ENCODE measurements at places on chromosomes 2 and 18. TPM values are rescaled to one million over a fixed set of nuclear protein-coding genes. Genes with fewer than 3 reads are reported as not detected.
A peak's percentile ranks its signal among the peaks of the same experiment; 100 is the strongest.

DNA sequence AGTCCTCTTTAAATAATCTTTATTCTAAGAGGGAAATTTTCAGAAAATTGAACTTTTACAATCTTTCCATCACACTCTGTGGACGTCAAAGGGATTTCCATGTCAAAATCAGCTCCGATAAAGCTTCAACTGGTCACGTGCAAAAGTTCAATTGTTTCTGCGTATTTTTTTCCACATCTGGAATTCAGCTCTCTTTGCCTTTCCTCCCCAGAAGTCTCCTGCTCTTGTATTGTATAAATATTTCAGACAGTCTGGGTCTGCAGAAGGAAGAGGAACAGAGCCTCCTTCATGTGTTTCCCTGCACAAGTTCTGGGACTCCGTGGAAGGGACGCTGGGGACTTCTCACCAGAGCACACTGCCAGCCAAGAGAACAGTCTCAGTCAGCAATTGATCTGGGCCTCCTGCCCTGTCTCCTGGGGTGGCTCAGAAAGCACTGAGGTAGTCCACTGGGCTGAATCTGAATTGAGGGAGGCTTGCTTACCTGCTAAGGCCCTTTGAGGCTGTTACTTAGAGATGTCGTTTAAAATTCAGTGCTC is 251.5 kb downstream of the TFCP2L1 start:
- no peak for DNase-seq

DNA sequence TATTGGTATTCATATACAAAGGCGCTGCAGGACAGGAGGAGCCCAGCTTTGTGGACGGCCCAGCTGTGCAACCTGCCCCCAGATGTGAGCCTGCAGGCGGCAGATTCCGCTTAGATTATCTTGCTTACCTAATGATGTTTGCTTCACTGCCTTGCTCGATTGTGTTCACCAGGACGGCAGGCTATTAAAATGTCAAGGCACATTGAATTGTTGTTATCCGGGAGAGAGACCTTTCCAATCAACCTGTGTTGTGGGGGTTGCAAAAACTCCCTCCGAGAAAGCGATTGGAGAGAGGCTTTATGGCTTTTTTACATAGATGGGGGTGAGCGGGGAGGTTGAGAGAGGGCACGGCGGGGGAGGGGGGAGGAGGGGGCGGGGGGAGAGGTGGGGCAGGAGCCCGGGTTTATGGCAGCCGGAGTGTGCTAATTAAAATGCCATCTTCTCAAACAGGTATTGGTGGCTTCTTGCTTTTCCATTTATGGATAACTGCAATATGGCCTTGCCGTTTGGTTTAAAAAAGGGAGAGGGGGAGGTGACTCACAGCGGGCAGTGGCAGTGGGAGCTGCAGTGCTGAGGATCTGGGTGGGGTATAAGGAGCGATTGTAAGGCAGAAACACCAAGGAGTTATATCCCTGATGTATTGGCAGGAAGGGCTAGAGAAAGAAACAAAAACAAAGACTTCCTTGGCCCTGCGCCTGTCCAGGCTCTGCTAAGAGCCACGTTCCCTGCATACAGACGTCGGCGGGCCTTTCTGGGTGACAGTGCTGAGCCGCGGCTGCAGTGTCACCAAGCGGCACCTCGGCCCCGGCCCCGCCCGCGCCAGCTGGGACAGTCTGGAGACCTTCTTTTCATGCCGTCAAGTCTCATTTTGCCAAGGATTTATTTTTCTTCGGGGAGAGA is 97.2 kb downstream of the INSIG2 start:
- peak; percentile 62 for DNase-seq

Gene DUSP2
- 5.8 TPM for total RNA-seq

- no peak for DNase-seq
Measured at GRCh38 chr18:32730620-32731091, 42.2 kb downstream of the KLHL14 start.

Gene PSMD14
- total RNA-seq = 71.0 TPM

Gene BCL2
- total RNA-seq = 2.3 TPM

Gene CDCA7
- 66.6 TPM for total RNA-seq

- no peak for DNase-seq
Measured at GRCh38 chr18:21593540-21594257, 6.8 kb downstream of the ESCO1 start.

DNA sequence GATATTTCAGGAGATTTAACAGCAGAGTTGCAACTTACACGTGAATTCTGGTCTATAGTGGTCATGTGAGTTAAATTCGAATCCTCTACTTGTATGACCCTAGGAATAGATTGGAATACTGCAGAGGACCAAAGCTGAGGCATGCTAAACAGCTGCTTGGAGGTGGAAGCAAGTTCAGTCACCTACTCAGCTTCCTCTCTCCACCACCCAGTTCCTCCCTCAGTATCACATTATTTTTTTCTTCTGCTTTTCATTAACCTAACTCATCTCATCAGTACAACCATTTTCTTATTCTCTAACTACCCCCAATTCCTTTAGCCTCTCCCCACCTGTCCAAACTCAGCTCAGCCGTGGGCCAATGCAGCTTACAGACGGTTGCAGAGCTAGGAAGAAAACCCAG is 385.5 kb downstream of the SETBP1 start:
- no peak for DNase-seq

DNA sequence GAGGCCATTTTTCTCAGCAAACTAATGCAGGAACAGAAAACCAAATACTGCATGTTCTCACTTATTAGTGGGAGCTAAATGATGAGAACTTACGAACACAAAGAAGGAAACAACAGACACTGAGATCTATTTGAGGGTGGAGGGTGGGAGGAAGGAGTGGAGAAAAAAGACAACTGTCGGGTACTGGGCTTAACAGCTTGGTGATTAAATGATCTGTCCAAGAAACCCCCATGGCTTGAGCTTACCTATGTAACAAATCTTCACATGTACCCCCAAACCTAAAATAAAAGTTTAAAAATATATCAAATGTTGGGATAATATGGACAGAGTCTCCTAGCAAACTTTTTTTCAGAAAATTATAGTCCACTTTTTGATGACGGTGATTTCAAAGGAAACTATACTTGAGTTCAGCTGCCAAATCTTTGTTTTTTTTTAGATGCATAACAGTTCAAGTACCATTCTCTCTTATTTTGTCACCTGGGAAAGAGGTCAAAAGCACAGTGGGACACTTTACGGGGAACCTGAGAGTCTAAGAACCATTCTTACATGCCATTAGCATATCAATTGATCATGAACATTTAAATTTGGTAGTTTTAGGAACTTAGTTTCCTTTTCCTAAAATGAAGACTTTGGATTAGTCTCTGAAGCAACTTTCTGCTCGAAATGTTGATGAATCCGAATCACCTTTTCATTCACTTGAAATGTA is 835.0 kb downstream of the NRXN1 start:
- DNase-seq = no peak

Gene CTLA4
- total RNA-seq = not detected

DNA sequence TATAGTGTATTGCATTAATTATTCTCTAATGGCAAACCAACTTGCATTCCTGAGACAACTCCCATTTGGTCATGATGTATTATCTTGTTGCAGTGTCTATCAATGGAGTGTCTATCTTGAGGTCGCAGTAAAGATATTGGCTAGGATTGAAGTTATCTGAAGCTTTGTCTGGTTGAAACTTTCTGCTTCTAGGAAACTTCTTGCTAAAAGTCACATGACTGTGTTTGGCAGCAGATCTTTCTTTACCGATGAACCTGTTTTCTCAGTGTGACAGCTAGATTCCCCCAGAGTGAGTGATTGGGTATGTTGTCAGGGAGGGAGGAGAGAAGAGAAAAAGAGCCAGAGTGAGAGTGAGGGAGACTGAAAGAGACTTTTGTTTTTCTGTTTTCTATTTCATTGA is 119.6 kb downstream of the QPCT start:
- no peak for DNase-seq

- no peak for DNase-seq
Measured at GRCh38 chr2:224190936-224191270, 151.8 kb upstream of the SERPINE2 start.

DNA sequence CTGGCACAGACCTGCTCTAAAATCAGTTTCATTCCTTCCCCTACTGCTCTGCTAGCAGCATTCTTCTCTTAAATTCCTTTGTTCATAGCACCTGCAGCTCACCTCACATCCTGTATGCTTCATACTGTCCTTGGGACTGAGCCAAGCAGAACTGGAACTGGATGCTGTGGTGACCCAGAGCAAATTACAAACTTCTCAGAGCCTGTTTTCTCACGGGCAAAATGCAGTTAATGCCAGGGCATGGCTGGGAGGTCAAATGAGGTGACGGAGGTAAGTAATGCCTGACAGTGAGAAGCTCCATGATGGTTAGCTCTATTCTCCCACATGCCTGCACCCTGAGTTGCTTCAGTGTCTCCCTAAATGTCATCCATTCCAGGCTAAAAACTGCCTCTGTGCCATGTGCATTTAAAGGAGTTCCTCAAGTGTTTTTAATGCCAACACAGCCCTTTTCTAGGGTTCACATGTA is 29.7 kb downstream of the C2orf42 start:
- no peak for DNase-seq

GRCh38 chr2:73111073-73112025 is 1.4 kb downstream of the RAB11FIP5 start:
- DNase-seq = peak; percentile 61

DNA sequence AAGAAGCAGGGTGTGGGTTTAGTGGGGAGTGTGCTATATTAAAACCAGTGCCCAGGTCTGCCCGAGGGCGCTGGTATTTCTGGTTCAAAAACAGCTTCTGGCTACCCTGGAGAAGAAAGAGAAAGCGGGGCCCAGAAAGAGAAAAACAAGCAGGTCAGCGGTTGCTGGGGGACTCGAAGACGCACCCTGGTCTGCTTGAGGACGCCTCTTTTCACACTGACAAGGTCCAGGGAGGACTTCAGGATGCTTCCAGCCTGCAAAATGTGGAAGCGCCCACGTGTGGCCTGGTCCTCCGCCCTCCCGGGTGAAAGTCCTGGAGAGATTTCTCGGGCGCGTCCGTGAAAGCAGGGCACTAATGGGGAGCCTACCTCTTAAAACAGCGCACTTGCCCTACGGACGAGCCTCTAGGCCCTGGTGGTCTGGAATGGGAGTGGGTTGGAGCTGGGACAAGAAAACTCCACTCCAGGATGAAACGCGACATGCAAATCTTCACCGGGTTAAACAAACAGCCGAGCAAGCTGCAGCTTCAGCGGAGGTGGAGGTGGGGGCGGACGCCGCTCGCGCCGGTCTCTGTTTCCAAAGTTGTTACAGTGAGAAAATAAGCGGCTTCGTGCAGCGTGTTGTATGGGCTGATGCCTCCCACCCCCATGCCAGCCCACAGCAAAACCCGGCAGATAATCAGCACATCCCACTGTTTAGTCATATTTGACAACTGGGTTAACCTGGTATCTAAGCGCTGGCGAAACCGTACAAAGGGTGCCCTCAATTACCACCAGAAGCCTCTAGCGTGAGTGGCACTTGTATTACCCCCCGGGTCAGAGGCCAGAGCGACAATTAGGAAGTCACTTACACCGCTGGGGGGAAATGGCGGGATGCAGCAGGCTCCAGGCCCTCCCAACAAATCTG is 1.1 kb upstream of the SP9 start:
- DNase-seq = peak; percentile 31

DNA sequence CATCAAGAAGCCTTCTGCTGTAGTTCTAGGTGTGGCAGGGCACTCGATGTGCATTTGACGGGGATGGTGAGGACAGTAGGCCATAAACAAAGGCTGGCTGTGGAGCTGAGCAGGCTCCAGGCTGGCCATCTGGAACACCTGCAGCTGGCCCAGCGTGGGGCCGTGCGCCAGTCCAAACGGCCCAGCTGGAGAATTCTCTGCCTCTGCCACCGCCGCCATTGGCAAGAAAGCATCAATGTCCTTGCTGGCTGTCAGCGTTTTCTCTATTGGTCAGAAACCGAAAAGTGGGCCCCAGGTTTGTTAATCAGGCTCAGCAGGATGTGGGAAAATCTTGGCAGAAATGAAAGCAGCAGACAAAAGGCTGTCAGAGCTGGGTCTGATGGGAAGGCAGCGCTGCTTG is 24.0 kb upstream of the CTIF start:
- DNase-seq = no peak

Gene ANXA4
- 9.5 TPM for total RNA-seq

Gene LIPG
- 6.8 TPM for total RNA-seq

- DNase-seq = no peak
Measured at GRCh38 chr18:70386582-70386981, 97.7 kb downstream of the SOCS6 start.

DNA sequence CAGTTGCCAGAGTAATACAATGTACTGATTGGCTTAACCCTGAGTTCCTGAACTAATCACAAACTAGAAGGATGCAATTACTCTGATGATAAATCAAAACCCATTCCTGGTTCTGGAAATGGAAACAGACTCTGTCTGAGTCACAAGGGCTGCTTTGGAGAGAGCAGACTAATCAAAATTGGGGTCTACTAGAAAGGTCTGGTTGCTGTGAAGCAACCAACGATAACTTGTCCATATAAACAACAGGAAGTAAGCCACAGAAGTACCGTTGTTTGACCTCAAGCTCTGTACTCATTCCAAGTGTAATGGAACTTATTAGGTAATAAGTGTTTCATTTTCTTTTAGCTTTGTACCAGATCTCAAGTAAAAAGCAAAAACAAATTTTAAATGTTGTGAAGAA is 49.7 kb downstream of the RASGRP3 start:
- no peak for DNase-seq

GRCh38 chr2:85468704-85469349 is 50.3 kb downstream of the SH2D6 start:
- no peak for DNase-seq

DNA sequence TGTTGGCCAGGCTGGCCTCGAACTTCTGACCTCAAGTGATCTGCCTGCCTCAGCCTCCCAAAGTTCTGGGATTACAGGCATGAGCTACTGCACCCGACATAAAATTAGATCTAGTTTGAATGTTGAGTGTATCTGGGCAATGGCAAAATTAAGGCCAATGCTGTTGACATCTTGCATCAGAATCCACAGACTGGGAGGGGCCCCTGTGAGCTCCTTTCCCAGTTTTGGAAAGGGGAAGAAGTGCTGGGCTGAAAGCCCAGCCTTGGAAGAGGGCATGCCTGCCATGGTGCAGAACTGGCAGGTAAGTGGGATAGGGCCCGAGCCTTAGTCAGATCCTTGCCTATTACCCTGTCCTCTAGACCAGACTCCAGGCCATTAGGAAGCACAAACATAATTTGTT is 4.5 kb upstream of the MYOM1 start:
- no peak for DNase-seq

Measured in WTC11 (cell line).